ENCODE measurements at places on chromosomes 3 and 15.

- peak; percentile 66 for DNase-seq
Measured at GRCh38 chr15:71443538-71443937, 328.3 kb downstream of the THSD4 start.

DNA sequence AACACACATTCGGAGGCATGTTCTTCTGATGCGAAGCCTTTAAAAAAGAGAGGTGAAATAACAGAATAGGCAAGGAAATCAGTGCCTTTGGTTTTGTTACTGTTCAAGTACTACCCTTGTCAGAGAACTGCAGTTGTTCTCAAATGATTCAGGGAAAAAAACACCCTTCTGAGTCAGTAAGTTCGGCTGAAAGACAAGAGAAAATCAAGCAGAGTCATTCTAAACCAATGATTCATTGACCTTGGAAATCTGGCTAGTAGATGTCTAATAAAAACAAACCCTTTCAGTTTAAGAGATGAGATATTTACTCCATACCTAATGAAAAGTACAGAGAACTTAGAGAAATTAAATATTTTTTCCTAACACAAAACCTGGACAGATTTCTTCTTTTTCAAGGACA is 72.7 kb upstream of the ABI3BP start:
- peak; percentile 94 for DNase-seq

GRCh38 chr15:68808091-68808490 is 12.6 kb downstream of the ANP32A start:
- peak; percentile 16 for DNase-seq

- peak; percentile 49 for DNase-seq
Measured at GRCh38 chr15:38217191-38217595, 35.4 kb upstream of the SPRED1 start.

- peak; percentile 78 for DNase-seq
Measured at GRCh38 chr15:91271565-91272153, 171.6 kb downstream of the SV2B start.

- DNase-seq: peak; percentile 92
Measured at GRCh38 chr15:59315914-59316451, 56.7 kb downstream of the MYO1E start.

GRCh38 chr15:45481135-45481534 is 41.4 kb downstream of the SLC30A4 start:
- DNase-seq: no peak

GRCh38 chr3:143119009-143119914 is at the start of gene CHST2:
Gene CHST2, plus strand, starts transcription at chr3:143119771. Its CDS starts 1,046 bp downstream, at chr3:143120817.
- DNase-seq: peak; percentile 93

- no peak for DNase-seq
Measured at GRCh38 chr3:184479426-184480126, 82.0 kb upstream of the EPHB3 start.

DNA sequence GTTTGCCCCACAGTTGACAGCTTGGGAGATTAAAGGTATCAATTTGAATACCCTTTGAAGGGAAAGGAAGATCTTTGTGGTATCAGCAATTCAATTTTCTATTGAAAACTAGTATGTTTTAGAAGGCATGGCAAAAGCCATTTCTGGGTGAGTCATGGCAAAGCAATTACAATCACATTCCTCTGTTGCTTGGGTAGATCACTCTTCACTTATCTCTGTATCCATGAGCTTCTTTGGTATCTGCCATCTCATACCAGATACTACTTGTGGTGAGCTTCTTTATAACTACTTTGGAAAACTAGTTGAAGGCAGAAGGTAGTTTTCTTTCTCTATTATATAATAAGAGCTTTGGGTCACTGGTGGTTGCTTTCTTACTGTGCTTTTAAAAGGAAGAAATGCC is 28.3 kb upstream of the LSAMP start:
- DNase-seq: peak; percentile 11

DNA sequence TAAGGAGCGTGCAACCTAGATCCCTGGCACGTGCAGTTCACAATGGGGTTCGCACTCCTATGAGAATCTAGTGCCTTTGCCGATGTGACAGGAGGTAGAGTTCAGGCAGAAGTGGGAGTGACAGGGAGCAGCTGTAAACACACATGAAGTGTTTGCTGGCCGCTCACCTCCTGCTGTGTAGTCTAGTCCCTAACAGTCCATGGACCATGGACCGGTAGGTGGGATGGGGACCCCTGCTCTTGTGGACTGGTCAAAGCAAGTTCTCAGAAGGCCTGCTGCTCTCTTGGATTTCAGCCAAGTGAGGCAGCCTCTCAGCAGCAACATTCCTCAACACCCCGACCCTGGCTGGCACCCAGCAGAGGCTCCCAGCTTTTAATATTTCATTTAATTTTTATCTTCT is 58.2 kb upstream of the SNRPA1 start:
- no peak for DNase-seq

DNA sequence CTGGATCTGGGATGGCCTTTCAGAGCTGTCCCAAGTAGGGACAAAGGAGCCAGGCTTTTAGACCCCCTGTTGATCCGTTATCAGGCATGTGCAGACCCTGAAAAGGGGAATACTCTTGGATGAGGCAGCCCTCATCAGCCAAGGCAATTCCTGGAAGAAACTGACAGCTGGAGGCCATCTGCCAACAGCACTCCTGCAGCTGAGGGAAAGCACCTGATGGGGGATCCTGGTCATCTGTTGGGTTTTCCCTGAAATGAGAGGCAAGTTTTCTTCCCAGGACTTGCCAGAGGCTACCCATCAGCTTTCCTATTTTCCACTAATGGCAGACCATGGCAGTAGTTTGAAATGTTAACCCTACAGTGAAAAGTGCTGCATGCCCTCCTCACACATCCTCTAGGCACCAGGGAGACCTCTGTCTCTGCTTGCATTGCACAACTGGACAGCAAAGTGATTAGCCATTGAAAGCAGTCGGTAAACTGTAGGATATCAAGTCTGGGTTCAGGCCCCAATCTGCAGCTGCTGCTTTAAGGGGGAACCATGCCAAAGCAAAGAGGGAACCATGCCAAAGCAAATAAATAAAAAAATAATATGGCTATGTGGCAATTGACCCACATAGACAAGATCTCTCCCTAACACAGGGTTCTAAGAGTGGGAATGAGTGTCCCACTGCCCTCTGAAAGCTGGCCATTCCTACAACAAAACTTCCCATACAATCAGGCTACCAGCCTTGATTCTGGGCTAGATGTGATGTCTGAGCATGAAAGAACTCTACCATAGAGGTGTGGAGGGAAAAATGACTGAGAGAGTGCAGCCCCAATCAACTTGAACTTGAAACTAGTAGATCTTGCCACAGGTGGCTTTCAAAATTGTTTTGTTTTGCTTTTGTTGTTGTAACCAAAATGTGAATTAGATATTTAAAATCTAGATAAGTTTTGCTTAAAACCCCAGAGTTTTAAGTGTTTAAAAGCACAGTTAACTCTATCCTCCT is 232.0 kb upstream of the STT3B start:
- DNase-seq: no peak

DNA sequence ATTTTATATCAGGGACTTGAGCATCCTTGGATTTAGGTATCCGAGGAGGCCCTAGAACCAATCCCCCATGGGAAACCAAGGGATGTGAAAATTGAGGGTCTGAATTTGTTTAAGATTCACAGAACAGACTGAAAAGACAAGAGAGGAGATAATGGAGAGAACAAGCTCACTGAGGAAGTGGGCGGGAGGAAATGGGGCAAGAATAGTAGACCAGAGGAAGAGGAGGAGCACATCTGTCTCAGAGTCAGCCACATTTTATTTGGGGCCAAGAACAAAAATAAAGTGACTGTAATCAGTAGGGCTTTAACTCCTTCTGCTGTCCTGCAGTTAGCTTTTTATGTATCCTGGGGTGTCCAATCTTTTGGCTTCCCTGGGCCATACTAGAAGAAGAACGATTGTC is 63.8 kb downstream of the BLM start:
- no peak for DNase-seq

DNA sequence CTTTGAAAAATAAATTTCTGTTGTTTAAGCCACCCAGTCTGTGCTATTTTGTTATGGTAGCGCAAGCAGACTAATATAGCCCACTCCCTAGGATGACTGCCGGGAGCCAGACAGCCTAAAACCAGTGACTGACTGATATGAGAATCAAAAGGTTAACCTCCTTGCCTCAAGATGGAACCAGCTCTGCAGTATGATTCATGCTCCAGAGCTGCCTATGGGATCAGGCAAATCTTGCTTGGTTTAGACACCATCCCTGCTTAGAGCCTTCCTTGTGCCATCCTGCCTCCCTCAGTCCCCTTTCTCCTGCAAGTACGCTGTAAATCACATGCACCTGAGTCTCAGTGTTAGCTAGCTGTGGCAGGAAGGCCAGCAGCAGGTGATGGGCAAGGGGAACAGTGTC is 39.3 kb downstream of the TRANK1 start:
- DNase-seq: no peak

GRCh38 chr3:158160958-158161357 is 51.1 kb downstream of the RSRC1 start:
- peak; percentile 95 for DNase-seq

DNA sequence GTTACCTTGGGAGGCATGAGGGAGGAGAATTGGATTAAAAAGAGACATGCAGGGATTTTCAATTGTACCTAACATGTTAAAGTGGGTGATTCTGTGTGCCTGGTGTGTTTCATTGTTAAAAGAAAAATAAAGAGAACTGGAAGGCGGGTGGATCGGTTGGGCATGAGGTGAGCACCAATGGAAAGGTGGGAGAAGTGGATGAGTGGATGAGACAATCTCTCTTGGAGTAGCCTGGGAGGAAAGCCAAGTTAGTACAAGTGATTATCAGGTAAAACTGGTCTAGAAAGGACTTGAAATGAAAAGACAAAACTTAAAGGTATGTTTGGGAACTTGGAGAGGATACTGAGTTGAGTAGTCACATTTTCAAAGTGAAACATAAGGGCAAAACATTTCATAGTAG is 12.1 kb downstream of the VEPH1 start:
- no peak for DNase-seq

GRCh38 chr15:60762638-60763037 is 283.7 kb upstream of the ICE2 start:
- no peak for DNase-seq

- DNase-seq: no peak
Measured at GRCh38 chr15:85554852-85555521, 174.6 kb downstream of the AKAP13 start.

DNA sequence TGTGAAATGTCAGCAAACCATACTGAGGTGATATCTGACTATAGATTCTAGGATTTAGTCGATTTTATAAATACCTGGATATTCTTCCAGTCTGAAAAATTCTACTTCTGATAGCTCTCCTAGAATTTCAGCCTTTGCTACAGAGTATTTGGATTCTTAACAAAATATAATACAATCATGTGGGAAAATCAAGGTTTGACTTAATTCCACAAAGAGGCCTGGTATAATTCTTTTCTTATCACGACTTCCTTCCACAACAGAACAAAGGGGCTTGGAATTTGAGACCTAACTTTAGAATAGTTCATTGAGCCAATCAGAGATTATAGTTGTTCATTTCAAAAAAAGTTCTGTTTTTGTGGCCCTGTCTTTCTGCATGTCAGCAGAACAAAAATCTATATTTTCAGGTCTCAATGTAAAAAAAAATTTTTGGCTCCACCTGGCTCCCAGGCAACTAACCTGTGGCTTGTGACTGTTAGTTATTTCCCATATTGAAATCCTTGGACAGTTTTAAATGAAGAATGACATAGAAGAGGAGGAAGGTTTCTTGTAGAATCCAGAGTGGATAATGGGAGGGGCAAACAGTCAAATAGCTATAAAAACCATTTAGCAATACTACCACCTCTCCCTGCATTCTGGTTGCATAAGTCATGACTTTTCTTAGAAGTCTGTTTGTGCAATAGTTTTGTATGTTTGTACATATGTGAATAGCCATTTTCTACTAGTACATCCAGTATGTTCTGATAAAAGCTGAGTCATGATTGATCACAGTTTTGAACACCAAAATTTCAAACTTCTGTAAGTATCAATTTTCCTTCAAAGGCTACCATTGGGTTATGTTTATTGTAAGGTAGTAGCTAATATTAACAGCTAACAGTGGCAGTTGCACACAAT is 4.0 kb downstream of the TM4SF1 start:
- DNase-seq: peak; percentile 92

DNA sequence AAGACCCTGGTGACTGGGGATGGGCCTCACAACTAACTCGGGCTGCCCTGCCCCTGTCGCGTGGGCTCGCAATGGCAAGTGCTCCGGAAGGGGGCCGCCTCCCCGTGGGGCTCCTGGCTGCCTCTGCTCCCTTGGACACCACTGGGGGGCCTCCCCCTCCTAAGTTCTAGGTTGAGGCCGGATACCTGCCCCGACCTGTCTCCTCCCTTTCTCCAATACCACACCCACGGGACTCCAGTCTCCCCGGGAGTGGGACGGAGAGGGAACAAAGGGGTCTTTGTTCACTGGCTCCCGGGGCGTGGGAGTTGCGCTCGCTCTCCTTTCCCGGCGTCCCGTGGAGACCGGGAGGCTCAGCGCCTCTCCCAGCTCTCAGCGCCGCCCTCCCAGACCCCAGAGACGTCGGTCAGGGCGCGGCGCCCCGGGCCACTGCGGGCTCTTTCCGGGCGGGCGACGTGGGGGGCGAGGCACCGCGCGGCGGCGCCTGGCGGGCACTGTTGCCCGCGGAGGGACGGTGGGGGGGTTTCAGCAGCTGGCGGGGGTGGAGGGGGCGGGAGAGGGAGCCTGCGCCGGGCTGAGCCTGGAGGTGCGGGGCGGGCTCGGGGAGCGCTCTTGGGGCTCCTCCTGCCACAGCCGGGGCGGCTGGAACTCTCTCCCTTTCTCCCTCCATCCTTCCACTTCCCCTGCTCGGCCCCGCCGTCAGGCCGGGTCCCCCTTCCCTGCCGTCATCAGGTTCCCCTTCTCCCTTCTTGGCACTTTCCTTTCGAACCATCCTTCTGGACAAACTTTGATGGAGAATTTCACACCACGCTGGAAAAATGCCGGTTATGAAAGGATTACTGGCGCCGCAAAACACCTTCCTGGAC is at the start of gene KCNH8:
Gene KCNH8 (plus strand): TSS at position 606 of the 863 bp plus-strand sequence. CDS start 210 bp downstream, at position 816.
- DNase-seq: no peak

GRCh38 chr15:59180945-59181600 is 25.6 kb upstream of the LDHAL6B start:
- peak; percentile 81 for DNase-seq

- DNase-seq: no peak
Measured at GRCh38 chr3:65526656-65527055, 512.1 kb downstream of the MAGI1 start.

All from GM23248 (cell line).